T-cell (primary cell): ENCODE measurements at places on chromosomes 12 and 14. TPM values are rescaled to one million over a fixed set of nuclear protein-coding genes. Genes with fewer than 3 reads are reported as not detected.
A peak's percentile ranks its signal among the peaks of the same experiment; 100 is the strongest.

DNA sequence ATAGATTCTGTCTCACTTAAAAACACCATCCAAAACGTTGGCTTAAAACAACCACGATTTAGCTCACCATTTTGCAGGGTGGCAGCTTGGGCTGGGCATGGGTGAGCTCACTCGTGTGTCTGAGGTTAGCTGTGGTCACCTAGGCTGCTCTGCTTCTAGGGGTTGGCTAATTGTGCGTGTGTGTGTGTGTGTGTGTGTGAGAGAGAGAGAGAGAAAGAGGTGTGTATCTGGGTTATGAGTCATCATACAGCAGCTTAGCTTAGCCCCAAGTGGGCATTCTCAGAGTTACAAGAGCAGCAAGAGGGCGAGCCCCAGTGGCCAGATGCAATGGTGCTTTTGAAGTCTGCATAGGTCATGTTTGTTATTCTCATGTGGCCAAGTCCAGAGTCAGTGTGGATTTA lies 6.0 kb downstream of the FBXW8 start:
- H3K36me3 ChIP-seq: no peaks in the 10 kb centered on the region
- peaks cover 28% of the 10 kb centered on the region for H3K4me1 ChIP-seq
- no peak for DNase-seq
- H3K4me3 ChIP-seq: no peak overlapping the region

- no peak overlapping the region for H3K27ac ChIP-seq
- H3K36me3 ChIP-seq: no peaks in the 10 kb centered on the region
- no peak for DNase-seq
- no peaks in the 10 kb centered on the region for H3K4me1 ChIP-seq
- H3K4me3 ChIP-seq: no peak overlapping the region
These were observed 120.5 kb downstream of the TBC1D30 start for GRCh38 chr12:64944966-64945365.

- no peaks in the 10 kb centered on the region for H3K4me1 ChIP-seq
- H3K36me3 ChIP-seq: no peaks in the 10 kb centered on the region
- peak; percentile 43 for DNase-seq
- peaks cover 5% of the 10 kb centered on the region for H3K27me3 ChIP-seq
These were observed 111.4 kb downstream of the EGLN3 start for GRCh38 chr14:33839193-33840076.

The VIPAS39 gene
- total RNA-seq: 18.2 TPM

DNA sequence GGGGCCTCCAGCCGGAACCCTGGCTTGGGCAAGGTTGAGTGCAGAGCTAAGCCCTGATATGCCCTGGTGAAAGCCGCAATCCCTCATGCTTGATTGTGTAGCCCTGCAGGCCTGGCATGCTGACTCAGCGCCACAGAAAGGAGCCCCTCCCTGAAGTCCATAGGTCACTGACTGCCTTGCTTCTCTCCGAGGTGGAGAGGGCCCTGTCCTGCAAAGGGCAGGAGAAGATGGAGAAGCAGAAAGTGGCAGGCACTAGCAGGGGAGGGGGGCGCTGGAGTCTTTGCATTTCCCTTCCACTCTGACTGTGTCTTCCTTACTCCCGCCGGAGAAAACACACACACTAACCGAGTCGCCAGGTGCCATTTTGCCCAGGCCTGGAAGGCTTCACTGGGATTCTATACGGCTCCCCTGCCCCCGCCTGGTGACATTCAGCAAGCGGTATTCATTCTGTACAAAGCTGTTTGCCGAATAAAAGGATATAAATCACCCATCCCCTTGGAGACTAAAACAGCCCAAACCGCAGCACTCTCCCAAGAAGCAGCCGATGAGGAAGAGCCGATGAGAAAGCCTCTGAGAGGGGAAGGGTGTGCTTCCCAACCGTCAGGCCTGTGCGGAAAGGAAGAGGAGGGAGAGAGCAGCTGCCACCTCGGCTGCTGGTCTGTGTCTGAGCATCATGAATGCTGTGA lies 69.8 kb downstream of the SLC6A12 start:
- H3K4me1 ChIP-seq: peaks cover 3% of the 10 kb centered on the region
- DNase-seq: no peak
- no peak overlapping the region for H3K27ac ChIP-seq

- H3K36me3 ChIP-seq: no peaks in the 10 kb centered on the region
- no peak for DNase-seq
These were observed 65.9 kb downstream of the RERG start for GRCh38 chr12:15155271-15155670.

DNA sequence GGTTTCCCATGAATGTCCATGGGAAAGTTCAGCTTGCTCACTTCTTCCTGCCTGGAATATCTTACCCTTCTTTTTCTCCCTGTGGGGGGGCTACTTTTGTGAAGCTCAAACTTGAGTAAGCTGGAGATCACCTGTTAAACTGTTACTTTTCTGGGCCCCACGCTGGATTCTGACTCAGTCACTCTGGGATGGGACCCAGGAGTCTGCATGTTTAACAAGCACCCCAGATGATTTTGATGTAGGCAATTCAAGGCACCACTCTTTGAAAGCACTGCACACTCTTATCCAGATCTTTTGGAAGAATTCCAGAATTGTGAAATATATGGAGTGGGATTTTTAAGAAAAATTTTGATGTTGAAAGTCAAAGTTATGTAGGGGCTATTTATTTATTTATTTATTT lies 46.3 kb upstream of the IGF1 start:
- no peaks in the 10 kb centered on the region for H3K4me1 ChIP-seq
- H3K36me3 ChIP-seq: no peaks in the 10 kb centered on the region
- no peak overlapping the region for H3K4me3 ChIP-seq

The DMAC2L gene
- 20.5 TPM for total RNA-seq

The FOXG1 gene
- not detected for total RNA-seq

The RHOF gene
- 157 TPM for total RNA-seq

The TAPBPL gene
- total RNA-seq: 60.3 TPM

DNA sequence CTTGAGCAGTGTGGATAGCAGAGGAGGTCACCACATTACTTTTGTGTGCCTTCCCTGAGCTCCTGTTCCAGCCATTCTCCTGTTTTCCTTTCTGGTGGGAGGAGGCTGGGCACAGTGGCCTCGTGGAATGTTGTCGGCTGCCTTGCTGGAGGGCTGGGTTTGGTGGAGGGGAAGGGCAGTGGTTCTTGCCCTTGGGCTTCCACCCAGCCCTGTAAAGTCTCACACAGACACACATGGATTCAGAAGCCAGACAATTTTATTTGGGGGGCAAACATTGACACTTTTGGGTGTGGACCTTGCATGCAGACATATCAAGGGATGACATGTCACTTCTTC lies 866 bp downstream of the NPFF start:
- H3K4me1 ChIP-seq: peaks cover 6% of the 10 kb centered on the region
- H3K27me3 ChIP-seq: no peaks in the 10 kb centered on the region
- no peak overlapping the region for H3K4me3 ChIP-seq
- DNase-seq: no peak

GRCh38 chr12:63467951-63468350 lies 200.3 kb downstream of the DPY19L2 start:
- H3K27ac ChIP-seq: no peak overlapping the region
- DNase-seq: no peak
- H3K27me3 ChIP-seq: no peaks in the 10 kb centered on the region
- H3K36me3 ChIP-seq: no peaks in the 10 kb centered on the region
- no peak overlapping the region for H3K4me3 ChIP-seq
- H3K4me1 ChIP-seq: no peaks in the 10 kb centered on the region

GRCh38 chr12:10584415-10584814 lies 29.0 kb downstream of the MAGOHB start:
- no peak overlapping the region for H3K4me3 ChIP-seq
- no peak for DNase-seq
- no peaks in the 10 kb centered on the region for H3K4me1 ChIP-seq
- H3K36me3 ChIP-seq: no peaks in the 10 kb centered on the region

DNA sequence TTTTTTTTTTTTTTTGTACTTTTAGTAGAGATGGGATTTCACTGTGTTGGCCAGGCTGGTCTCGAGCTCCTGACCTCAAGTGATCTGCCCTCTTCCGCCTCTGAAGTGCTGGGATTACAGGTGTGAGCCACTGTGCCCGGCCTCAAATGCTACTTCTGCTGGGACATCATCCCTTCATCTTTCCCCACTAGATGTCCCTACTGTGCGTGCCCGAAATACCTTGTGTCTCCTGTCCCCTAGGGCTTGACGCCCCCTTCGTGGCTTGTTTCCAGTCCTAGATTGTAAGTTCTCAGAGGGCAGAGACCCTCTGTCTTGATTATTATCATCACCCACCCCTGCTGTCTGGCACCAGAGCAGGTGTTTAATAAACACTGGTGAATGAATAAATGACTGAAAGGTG lies 14.9 kb downstream of the CCDC63 start:
- no peaks in the 10 kb centered on the region for H3K4me1 ChIP-seq
- no peak overlapping the region for H3K27ac ChIP-seq
- no peak for DNase-seq
- H3K36me3 ChIP-seq: no peaks in the 10 kb centered on the region
- peaks cover 7% of the 10 kb centered on the region for H3K27me3 ChIP-seq
- no peak overlapping the region for H3K4me3 ChIP-seq

GRCh38 chr12:49388682-49389386 lies 21.6 kb downstream of the SPATS2 start:
- DNase-seq: peak; percentile 57
- H3K27me3 ChIP-seq: no peaks in the 10 kb centered on the region
- H3K4me3 ChIP-seq: no peak overlapping the region
- no peaks in the 10 kb centered on the region for H3K4me1 ChIP-seq

DNA sequence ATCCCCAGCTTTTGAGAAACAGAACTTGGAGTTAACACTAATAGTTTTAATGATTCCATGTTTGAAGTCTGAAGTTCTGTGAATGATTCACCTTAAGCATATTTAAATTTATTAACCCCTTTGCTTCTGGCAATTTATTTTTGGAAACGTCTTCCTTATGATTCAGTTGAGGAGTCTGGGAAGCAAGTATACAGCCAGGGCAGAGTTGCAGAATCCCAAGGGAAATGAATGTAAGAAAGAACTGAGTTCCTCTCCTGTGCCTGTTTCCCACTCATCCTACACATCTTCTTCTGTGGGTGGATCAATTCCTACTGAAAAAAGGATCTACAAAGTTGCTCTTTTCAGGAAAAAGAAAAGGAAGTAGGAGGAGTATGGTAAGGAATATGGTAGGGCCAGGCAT lies 108.2 kb upstream of the CCDC91 start:
- no peaks in the 10 kb centered on the region for H3K4me1 ChIP-seq
- H3K36me3 ChIP-seq: no peaks in the 10 kb centered on the region
- no peak overlapping the region for H3K27ac ChIP-seq
- no peaks in the 10 kb centered on the region for H3K27me3 ChIP-seq
- DNase-seq: no peak
- no peak overlapping the region for H3K4me3 ChIP-seq

The GPR132 gene
- 49.7 TPM for total RNA-seq

The NGB gene
- not detected for total RNA-seq

GRCh38 chr14:85338895-85339294 lies 191.0 kb upstream of the FLRT2 start:
- H3K27me3 ChIP-seq: no peaks in the 10 kb centered on the region
- H3K36me3 ChIP-seq: no peaks in the 10 kb centered on the region
- DNase-seq: no peak
- no peak overlapping the region for H3K27ac ChIP-seq
- H3K4me1 ChIP-seq: no peaks in the 10 kb centered on the region

GRCh38 chr12:101781834-101782233 lies 42.6 kb upstream of the SYCP3 start:
- no peaks in the 10 kb centered on the region for H3K4me1 ChIP-seq
- DNase-seq: no peak
- no peak overlapping the region for H3K4me3 ChIP-seq
- no peak overlapping the region for H3K27ac ChIP-seq
- no peaks in the 10 kb centered on the region for H3K27me3 ChIP-seq
- H3K36me3 ChIP-seq: peaks cover 56% of the 10 kb centered on the region

- peaks cover 18% of the 10 kb centered on the region for H3K4me1 ChIP-seq
- peaks cover 9% of the 10 kb centered on the region for H3K27me3 ChIP-seq
- DNase-seq: no peak
- no peak overlapping the region for H3K27ac ChIP-seq
- H3K36me3 ChIP-seq: no peaks in the 10 kb centered on the region
These were observed 5.2 kb downstream of the DPF3 start for GRCh38 chr14:72888636-72889201.

DNA sequence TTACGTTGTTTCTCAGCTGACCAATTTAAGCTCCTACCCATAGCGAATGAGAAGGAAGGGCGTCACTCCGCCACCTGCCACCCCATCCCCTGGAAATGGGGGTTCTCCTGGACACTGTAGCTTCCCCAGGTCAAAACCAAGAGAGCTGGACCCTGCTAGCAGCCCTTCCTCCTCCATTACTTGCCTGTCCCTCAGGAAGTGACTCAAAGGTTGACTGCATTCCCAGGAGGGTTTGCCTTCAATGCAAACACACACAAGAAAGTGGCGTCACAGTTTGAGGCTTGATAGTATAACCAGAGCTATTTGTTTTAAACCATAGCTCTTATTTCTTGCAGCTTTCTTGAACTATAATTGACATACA lies 79.1 kb downstream of the KCNK13 start:
- no peak overlapping the region for H3K27ac ChIP-seq
- no peak overlapping the region for H3K4me3 ChIP-seq
- no peaks in the 10 kb centered on the region for H3K36me3 ChIP-seq
- no peak for DNase-seq
